Mammary microvascular endothelial cell (primary cell): ENCODE measurements at places on chromosomes 1 and 21. TPM values are rescaled to one million over a fixed set of nuclear protein-coding genes. Genes with fewer than 3 reads are reported as not detected.

The DNALI1 gene
- 0.20 and 0.34 TPM in 2 replicates for total RNA-seq

The SDC3 gene
- 11.9 and 15.7 TPM in 2 replicates for total RNA-seq

The SHC1 gene
- total RNA-seq, result 224 and 240 TPM in 2 replicates

The CNKSR1 gene
- not detected in 2 replicates for total RNA-seq

The OR2G6 gene
- not detected in 2 replicates for total RNA-seq

The TRPM2 gene
- 18.1 and 18.3 TPM in 2 replicates for total RNA-seq

The S100PBP gene
- 14.8 and 16.4 TPM in 2 replicates for total RNA-seq

The SMCP gene
- total RNA-seq, result not detected in 2 replicates

The BRDT gene
- total RNA-seq, result not detected in 2 replicates

The THAP3 gene
- total RNA-seq, result 17.4 and 18.3 TPM in 2 replicates

The TMEM200B gene
- total RNA-seq, result 1.1 and 1.8 TPM in 2 replicates

The ZNF695 gene
- 2.0 and 4.4 TPM in 2 replicates for total RNA-seq

The ATP13A2 gene
- 57.7 and 64.5 TPM in 2 replicates for total RNA-seq

The C1orf87 gene
- not detected in 2 replicates for total RNA-seq

The FTCD gene
- total RNA-seq, result not detected in 2 replicates

The RGS18 gene
- not detected in 2 replicates for total RNA-seq

The GLIS1 gene
- total RNA-seq, result not detected in 2 replicates

The AMY2B gene
- 0.07 TPM in 1 of 2 replicates, not detected in the other for total RNA-seq

The SAMSN1 gene
- total RNA-seq, result 0.33 and 0.59 TPM in 2 replicates

The SMIM1 gene
- total RNA-seq, result not detected in 2 replicates

The FCRL1 gene
- total RNA-seq, result not detected in 2 replicates

The FRRS1 gene
- total RNA-seq, result 1.8 and 5.2 TPM in 2 replicates

The HRNR gene
- not detected in 2 replicates for total RNA-seq

The TARBP1 gene
- total RNA-seq, result 10.9 and 17.9 TPM in 2 replicates

The TNFRSF4 gene
- 1.4 and 2.0 TPM in 2 replicates for total RNA-seq

The PALMD gene
- total RNA-seq, result 79.6 and 85.6 TPM in 2 replicates

The LUZP1 gene
- total RNA-seq, result 49.2 and 53.4 TPM in 2 replicates
